ENCODE measurements at places on chromosomes 12 and 14.

DNA sequence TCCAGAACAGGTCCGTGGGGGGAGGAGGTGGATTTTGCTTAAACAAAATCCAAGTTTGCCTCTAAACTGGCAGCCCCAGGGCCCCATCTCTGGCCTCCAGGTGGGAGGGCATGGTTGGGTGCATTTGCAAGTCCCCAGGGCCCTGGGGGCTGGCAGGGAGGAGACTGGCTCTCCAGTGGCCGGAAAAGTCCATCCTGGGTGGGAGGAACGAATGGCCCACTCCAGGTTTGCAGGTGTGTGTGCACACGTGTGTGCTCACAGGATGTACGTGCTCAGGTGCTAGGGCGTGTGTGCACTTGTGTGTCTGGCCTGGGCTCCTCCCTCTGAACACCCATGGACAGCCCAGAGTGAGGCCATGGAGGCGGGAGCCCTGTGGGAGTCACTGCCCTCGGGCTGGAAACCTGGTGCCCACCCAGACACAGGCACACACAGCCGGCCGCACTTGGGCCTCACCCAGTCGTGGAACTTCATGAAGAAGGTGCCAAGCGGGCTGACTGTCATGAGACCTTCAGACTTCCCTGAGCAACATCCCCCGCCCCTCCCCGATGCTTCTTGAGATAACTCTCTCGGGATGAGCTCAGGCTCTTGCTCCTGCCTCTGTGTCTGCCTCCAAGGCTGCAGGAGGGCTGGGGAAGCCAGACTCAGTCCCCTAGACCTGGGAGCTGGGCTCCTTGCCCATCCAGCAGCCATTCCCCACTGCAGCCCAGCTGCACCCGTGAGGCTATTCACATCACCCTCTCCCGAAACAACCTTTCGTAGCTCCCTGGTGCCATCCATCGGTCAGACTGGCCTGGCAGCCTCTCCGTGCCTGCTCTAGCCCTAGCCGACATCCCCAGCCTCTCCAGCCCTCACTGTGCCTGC lies 9.4 kb downstream of the AHNAK2 start:
- DNase-seq: peak; percentile 23

GRCh38 chr14:96592591-96593386 lies 90.6 kb downstream of the PAPOLA start:
- DNase-seq: peak; percentile 28

GRCh38 chr14:75141967-75142366 lies 15.1 kb upstream of the NEK9 start:
- peak; percentile 54 for DNase-seq

DNA sequence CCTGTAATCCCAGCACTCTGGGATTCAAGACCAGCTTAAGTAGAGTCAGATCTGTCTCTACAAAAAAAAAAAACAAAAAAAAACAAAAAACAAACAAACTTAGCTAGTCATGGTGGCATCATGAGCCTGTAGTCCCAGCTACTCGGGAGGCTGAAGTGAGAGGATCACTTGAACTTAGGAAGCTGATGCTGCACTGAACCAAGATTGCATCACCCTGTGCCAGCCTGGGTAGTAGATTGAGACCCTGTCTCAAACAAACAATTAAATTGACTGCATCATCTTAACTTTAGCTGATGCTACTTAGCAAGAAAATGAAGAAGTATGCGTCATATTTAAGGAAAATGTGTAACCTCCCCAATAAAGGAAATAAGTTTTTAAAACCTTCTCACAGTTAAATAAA lies 136.6 kb upstream of the ATXN7L3B start:
- DNase-seq: no peak

DNA sequence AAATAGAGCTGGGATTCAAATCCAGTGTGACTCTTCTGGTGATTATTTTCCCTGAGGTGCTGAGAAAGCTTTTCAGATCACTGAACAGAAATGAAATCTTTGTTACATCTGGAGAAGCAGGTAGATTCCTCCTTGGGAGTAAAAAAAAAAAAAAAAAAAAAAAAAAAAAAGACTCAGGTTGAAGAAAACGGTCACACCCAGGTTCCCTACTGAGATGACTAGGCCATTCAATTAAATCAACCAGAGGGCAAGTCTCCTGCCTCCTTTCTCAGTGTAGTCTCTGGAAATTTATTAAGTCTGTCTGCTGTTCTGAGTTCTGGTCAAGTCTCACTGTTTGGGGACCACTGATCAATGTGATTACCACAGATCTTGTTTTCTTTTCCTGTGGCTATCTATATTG lies 24.0 kb downstream of the ARG2 start:
- no peak for DNase-seq

- no peak for DNase-seq
Observed at GRCh38 chr12:121239351-121240061, 29.6 kb downstream of the P2RX4 start.

DNA sequence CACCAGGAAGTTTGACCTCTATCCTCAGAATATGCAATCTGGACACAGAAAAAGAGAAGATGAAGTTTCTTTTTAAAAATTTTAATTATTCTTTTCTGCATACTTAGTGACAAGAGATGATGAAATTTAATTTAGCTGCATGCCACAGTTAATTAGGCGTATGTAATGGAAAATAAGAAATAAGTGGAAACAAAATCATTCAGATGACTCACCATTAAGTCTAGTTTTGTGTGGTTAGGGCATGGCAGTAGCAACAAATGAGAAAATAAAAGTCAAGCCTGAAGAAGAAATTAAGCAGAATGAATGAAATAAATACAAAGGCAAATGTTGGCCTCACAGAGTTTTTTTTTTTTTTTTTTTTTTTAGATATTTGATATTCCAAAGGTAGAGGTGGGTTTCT lies 30.9 kb upstream of the KLRD1 start:
- no peak for DNase-seq

DNA sequence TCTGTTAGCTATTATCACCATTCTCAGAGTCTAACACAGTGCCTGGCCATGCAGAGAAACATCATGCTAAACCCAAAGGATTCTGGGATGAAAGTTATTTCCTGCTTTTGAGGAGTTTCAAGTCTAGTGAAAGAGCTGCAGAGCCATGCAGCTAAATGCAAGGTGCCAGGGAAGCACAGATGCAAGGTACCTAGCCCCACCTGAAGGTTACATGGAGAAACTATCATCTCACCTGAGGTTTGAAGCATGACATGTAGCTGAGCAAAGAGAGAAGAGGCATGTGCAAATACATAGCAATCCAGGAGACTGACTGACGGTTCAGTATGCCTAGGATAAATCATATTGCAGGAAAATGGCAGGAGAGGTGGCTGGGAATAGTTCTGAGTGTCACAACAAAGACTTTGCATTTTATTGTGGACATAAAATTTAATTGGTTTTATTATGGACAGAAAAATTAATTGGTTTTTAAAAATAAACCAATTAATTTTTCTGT lies 170.4 kb downstream of the PRKD1 start:
- DNase-seq: no peak

- no peak for DNase-seq
Observed at GRCh38 chr14:100239211-100239839, 381 bp downstream of the YY1 start.

GRCh38 chr12:28898038-28898437 lies 251.0 kb upstream of the FAR2 start:
- no peak for DNase-seq

- DNase-seq: no peak
Observed at GRCh38 chr12:21413369-21414277, 23.8 kb upstream of the PYROXD1 start.

GRCh38 chr12:3363608-3364007 lies 127.4 kb upstream of the PRMT8 start:
- no peak for DNase-seq

DNA sequence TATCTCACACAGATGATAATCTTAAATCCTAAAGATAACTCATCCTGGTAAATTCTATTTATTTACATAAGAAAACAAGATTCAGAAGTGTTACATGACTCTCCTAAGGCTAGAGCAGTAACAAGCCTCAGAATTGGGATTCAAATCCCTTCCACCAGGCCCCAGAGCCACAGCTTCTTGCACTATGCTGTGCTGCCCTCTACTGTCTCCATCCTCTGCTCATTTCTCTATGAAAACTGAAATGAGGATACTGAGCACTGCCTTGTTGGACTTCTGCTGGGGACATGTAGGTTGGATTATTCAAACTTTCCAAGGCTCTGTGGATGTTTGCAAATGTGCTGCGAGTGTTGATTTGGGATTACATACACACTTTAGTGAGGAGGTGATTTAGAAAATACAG lies 23.5 kb upstream of the C12orf50 start:
- DNase-seq: peak; percentile 58

DNA sequence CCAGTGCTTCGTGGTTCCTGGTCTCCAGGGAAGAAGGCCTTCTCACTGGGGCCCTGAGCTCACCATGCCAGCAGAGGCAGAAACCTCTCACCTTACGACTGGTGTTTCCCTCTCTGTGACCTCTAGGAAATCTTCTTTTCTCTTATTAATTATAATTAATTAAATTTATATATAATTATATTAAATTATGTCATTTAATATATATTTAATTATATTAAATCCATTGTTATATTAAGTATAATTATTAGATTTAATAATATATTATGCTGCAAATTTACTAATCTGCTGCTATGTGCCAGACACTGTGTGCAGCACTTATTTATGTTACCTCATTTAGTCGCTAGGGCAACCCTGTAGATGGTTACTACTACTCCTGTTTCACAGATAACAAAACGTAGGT lies 70.3 kb upstream of the MBIP start:
- no peak for DNase-seq

GRCh38 chr14:51285120-51285519 lies 45.1 kb downstream of the TMX1 start:
- DNase-seq: no peak

DNA sequence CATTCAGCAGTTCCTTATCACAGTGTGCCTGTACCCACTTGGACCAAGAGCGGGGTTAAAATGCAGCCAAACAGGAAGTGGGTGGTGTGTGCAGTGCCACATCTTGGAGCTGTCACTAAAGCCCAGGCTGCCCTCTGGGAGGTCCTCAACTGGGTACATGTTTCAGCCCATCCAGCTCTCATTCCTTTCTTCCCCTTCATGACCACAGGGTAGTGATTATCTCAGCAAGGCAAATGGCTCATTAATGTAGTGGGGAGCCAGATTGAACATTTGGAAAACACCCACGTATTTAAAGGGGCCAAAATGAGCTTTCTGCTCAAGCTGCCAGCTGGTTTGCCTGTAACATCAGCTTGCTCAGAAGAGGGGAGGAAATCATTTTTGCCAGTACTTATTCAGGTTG lies 210.8 kb upstream of the BTG1 start:
- no peak for DNase-seq

DNA sequence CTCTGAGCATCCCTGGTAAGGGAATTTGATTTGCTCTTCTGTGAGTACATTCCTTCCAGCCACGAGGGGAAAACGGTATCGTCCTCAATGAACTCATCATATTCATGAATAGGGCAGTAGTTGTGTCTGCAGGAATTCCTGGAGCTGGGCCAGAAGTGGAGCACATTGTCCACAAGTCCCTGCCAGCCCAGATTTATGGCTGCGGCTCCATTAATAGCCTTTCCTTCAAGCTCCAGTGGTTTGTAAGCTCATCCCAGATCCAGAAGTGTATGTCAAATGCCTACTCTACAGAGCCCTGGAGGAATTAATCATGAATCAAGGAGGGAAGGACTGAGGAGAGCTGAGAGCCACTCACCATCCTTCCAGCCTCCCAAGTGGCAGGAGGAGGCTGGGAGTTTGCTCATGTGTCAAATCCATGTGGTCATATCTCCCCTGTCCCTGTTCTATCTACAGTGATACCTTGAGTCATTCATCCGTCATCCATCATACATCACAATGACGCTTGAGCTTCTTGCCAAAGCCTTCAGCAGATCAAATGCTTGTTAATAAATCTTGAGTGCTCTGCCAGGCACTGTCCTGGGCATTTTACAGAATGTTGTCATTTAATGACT lies 65.5 kb downstream of the SVOP start:
- peak; percentile 12 for DNase-seq

- DNase-seq: no peak
Observed at GRCh38 chr14:63432228-63432627, 110.9 kb downstream of the PPP2R5E start.

- no peak for DNase-seq
Observed at GRCh38 chr12:92740411-92740810, 37.6 kb downstream of the PLEKHG7 start.

GRCh38 chr12:54704202-54704601 lies 56.0 kb upstream of the DCD start:
- no peak for DNase-seq

DNA sequence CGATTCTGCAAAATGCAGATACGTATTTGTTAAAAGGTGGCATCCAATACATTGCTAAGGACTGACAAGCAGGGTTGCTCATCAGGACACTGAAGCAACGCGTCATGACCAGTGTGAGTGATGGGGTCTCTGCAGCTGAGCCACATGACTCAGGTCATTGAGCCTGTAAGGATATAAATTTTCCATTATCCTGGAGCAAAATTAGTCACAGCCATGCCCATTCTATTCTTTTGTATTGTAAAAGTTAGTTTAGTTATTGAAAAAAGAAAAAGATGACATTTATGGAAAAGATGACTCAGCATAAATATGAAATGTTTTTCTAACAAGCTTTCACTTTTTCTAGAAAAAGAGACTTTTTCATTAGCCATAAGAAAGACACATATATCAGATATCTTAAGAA lies 268.0 kb upstream of the TMEM132C start:
- DNase-seq: no peak

DNA sequence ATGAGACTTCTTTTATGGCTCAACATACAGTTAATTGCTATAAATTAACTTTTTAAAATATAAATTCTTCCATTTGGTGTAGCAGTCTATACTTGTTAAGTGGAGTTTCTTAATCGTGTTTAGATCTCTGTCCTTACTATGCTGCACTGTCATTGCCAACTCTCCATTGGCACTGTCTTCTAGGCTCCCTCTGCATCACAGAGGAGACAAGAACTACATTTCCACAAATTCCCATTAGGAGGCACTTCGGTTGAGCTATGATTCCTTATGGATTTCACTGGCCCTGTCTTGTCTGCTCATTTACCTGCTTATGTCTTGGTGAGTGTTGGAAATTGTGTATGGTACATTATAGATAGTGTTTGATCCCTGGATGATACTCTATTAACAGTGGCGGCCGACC lies 630.9 kb upstream of the ATXN7L3B start:
- no peak for DNase-seq

DNA sequence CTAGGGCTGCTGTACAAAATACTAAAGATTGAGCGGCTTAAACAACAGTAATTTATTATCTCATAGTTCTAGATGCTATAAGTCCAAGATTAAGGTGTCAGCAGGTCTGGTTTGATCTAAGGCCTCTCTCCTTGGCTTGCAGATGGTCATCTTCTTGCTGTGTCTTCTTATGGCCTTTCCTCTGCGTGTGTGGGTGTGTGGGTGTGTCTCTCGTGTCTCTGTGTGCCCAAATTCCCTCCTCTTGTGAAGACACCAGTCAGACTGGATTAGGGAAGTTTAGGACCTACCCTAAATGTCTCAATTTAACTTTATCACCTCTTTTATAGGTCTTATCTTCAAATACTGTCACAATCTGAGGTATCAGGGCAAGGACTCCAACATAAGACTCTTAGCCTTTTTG lies 28.3 kb downstream of the DDHD1 start:
- DNase-seq: no peak

GRCh38 chr12:71186571-71187288 lies 28.9 kb upstream of the TSPAN8 start:
- no peak for DNase-seq

Measured in iris pigment epithelial cell (primary cell).